ENCODE measurements at places on chromosomes 11 and 22. TPM values are rescaled to one million over a fixed set of nuclear protein-coding genes. Genes with fewer than 3 reads are reported as not detected.

The ARFIP2 gene
- 20.1 TPM for total RNA-seq

The TRIM48 gene
- not detected for total RNA-seq

The TENM4 gene
- 3.4 TPM for total RNA-seq

The FGF3 gene
- not detected for total RNA-seq

- no peak for DNase-seq
Observed at GRCh38 chr11:87819151-87819550, 356.1 kb downstream of the RAB38 start.

GRCh38 chr22:50471197-50471847 is 3.5 kb downstream of the SBF1 start:
- no peak for DNase-seq

DNA sequence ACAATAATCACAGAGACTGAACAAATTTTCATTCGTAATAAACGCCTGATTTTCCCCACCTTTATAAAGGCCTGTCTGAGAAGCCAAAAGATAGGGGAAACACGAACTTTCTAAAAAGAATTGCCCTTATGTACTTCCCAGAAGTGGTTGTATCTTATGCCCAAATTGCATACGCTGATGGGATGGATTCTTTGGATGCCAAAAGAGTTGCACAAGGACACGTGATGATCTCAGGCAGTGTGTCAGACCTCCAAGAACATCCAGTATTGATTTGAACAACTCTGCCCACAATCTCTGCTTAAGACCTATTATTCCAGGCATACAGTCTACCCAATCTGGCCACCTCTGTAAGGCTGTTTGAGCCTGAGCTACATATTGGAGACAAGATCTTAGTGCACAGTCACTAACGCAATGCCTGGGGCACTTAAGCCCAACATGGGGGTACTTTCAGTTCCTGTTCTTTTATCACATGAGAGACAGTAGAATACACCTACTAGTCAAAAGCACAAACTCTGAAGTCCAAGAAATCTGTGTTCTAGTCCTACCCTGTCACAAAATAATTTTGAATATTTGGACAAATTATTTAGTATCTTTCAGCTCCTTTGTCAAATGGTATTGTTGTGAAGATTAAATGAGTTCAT is 38.9 kb downstream of the OR10A6 start:
- DNase-seq = no peak
